K562 (cell line): ENCODE measurements at places on chromosomes 1 and 21. TPM values are rescaled to one million over a fixed set of nuclear protein-coding genes. Genes with fewer than 3 reads are reported as not detected.

The DYNLT5 gene
- not detected in 2 replicates for total RNA-seq

The AMPD1 gene
- total RNA-seq, result not detected in 2 replicates

The KIF21B gene
- 11.5 and 13.4 TPM in 2 replicates for total RNA-seq

- no peak for DNase-seq
These were observed 77.4 kb downstream of the NDUFS5 start for GRCh38 chr1:39103328-39104157.

DNA sequence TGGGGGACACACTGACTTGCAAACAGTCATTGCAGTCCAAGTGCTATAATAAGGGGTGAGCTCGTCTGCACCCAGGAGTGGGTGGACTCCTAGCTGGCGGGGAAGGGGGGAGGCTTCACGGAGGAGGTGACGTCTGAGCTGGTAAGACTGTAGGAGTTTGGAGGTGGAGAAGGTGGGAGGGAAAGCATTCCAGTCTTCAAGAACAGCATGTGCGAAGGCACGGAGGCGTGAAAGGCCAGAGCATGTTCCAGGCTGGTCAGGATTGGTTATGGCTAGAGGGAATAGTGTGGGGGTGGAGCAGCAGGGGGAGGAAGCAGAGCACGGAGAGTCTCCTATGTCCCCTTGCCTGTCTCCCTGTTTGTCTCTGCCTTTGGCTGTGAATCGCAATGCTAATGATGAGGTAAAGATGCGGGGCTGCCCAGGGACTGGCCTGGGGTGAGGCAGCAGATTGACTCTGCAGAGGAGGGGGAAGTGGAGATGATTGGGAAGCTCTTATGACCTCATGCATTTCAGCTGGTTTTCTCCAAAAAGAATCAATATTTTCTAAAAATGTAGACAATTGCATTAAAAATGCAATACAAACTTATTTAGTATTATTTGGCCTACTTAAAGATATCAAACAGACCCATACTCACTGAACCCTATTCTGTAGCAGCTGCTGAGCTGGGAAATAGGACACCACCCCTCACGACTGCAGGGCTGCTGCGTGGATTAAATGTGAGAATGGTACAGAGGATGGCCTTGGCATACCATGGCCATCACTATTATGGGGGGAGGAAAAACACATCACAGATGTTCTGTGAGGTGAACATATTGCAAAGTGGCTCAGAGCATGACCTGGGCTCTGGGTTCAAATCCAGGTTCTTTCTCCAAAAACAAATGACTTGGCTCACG lies 2.6 kb upstream of the ZNF436 start:
- DNase-seq, result no peak
